ENCODE measurements at places on chromosomes 3 and 15.

GRCh38 chr3:188432802-188433520 is 279.0 kb downstream of the LPP start:
- DNase-seq = no peak

- DNase-seq = no peak
Measured at GRCh38 chr15:51212239-51212638, 117.5 kb upstream of the TNFAIP8L3 start.

DNA sequence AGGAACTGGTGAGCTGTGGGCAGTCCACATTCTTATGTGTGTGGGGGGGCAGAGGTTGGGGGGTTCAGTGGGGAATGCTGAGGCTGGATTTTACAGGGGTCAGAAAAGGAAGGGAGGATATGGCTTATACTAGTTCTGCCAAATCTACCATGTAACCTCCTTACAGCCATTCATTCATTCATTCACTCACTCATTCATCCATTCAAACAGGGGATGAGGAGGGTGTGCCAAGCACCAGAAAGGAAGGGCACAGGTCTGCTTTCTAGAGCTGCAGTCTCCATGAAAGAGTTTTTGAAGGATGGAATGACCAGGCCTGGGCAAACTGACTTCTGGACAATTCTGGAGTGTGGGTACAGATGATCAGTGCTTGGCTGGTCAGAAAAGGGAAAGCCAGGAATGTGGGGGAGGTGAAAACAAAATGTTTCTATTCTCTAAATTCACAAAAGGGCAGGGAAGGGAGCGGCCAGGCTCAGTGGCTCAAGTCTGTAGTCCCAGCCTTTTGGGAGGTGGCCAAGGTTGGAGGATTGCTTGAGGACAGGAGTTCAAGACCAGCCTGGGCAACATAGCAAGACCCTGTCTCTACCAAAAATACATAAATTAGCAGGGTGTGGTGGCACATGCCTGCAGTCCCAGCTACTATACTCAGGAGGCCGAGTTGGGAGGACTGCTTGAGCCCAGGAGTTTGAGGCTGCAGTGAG is 49.2 kb upstream of the C15orf39 start:
- no peak for DNase-seq

- DNase-seq = no peak
Measured at GRCh38 chr3:112634786-112635541, 6.0 kb downstream of the CCDC80 start.

- no peak for DNase-seq
Measured at GRCh38 chr3:55816794-55817576, 329.9 kb upstream of the WNT5A start.

DNA sequence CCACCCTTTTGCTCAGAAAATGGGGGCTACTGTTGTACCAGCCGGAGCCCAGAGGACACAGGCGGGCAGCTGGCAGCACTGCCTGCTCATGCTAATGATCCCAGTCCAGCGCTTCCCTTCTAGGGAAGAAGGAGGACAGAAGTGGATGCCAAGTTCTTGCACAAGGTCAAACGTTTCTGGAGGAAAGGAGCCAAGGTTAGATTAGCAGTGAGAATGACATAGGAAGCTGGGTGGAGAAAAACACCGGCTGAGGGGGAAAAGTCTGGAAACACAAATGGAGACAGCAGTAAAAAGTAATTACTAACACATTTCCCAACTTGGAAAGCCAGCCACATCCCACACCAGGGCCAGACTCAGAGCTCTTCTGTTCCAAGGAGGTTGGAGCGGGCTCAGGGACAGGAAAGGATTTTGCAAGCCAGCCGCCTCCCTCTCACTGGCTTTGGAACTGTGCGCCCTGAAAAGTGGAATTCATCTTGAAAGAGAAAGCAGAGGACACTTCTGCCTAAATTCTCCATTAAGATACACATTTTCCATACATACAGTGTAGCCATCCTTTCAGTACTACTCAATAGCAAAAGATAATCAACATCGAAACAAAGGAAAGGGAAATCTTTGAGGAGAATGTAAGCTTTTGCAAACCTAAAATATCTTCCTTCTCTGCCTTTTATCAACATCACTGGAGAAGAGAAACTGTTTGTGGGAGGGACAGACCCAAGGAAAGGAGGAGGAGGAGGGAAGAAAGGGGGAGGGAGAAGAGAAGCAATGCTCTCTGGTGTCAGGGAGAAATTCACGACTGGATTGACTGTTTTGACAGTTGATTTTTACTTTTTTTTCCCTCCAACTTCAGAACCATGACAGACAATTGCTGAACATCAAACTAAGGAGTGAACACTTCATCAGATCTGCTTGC is 133.6 kb downstream of the CD47 start:
- no peak for DNase-seq

GRCh38 chr15:63370764-63371163 is 10.9 kb downstream of the CA12 start:
- DNase-seq = no peak

GRCh38 chr3:141386611-141387111 is 18.4 kb downstream of the ZBTB38 start:
- no peak for DNase-seq

- no peak for DNase-seq
Measured at GRCh38 chr3:11154953-11155325, 646 bp downstream of the HRH1 start.

DNA sequence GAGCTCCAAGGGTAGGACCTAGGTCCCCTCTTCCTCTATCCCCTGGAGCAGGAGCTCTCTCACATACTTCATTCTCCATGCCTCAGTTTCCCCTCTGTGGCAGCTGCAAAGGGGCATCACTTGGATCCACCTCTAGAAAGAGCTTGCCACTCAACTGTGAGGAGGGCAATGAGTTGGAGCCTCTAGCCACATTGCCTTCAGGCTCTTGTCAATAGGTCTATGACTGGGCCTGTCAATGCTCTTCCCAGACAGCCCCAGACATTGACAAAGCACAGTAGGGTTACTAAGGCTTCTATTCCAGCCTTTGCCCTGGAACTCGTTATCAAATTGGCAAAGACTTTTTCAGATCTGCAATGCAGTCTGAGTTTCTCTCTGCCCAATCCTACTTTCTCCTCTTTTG is 4.4 kb upstream of the VIPR1 start:
- DNase-seq = no peak

DNA sequence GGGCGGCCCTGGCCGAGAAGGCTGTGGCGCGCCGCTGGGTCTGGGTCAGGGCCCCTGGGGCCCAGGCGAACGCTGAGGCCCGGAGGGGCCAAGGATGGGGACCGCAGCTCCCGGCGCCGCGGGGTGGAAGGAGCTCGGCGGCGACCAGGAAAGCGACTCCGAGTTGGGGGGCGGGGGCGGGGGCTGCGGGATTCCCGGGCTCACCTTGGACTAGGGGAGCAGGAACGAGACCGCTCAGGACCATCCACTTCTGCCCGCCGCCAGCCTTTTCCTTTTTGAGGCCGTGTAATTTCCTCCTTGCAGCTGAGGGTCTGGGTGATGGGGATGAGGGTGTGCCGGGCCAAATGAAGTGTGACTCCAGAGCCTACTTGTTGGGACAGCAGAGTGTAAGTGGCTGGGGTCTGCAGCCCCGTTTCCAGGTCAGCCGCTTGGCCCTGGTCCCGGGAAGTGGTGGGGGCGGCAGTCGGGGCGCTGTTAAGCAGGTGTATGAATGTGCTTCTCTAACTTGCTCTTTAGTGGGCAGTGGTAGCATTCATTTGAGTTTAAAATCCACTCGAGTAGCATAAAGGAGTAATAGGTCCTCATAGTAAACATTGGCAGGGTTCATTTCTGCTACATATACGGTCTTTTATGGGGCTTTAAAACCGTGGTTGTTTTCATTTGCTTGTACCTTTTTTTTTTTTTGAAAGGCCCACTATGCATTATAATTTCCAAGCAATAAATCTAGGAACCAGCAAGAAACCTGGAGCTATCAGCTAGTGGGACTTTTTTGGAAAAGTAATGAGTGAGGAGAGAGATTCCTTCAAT is 717 bp downstream of the PXK start:
- peak; percentile 32 for DNase-seq

DNA sequence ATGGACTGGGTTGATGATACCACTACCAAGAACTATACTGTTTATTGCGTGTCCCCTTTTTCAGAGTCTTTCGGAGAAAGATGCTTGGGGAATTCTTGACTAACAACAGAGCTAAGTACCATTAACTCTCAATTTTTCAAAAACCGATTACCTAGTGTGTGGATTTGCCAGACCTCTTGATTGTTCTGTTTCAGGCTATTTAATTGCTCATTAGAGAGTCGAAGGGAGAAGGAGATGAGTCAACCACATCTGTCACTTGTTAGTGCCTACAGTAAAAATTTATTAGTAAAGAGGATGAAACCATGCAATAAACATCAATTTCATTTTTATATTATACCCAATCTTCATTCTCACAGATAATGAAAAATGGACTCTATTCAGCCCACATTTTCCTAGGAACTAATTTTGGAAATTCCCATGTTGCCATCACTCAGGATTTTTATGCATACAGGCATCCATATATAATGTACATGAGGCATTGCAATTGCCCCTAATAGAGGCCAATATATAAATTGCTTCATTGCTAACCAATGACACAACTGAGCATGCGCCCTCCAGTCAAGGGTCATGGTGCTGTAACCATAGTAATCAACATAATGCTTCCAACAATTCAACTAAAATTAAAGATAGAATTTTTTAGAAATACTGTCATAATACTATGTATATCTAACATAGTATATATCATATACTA is 541.7 kb downstream of the TBL1XR1 start:
- no peak for DNase-seq

DNA sequence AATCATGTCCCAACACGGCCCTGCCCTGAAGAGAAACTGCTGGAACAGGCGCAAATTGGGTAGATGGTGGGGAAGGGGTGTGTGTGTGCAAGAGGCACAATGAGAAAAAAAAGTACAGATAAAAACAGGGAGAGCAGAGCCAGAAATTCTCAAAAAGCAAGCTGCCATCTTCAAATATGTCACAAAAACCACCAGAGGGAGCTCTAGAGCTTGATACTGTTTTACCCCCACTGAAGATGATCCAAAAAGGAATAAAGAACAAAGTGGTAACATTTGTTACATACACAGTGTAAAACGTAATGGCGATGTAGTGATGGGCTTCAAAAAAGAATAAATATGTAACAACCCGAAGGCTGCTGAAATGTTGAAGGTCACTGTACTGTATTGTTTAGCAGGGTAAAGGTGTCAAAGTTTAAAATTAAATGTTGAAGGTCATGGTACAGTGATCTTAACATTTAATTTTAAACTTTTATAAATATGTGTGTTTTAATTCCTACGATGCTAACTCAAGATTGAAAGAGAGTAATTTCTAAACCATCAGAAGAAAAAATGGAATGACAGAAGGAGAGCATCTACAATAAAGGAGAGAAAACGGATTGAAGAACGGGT is 6.0 kb downstream of the SNRPA1 start:
- DNase-seq = peak; percentile 81

- no peak for DNase-seq
Measured at GRCh38 chr3:38545550-38545949, 49.4 kb downstream of the EXOG start.

GRCh38 chr3:63966007-63966406 is 53.8 kb upstream of the SCAANT1 start:
- no peak for DNase-seq

- DNase-seq = no peak
Measured at GRCh38 chr3:46092702-46093080, 65.4 kb upstream of the XCR1 start.

DNA sequence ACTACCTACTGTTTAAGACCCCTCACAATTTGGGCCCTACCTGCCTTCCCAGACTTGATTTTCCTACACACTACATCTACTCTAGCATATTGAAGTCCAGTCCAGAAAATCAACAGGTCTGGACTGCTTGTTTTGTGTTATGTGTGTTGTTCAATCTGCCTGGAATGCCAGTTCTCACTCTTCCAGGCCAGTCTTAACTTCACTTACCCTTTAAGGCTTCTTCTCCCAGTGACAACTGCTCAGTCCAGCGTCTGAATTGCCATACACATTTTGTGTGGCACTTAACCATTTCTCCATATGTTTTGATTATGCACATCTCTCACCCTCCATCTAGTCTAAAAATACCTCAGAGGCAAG is 1.1 kb downstream of the TICRR start:
- DNase-seq = no peak

DNA sequence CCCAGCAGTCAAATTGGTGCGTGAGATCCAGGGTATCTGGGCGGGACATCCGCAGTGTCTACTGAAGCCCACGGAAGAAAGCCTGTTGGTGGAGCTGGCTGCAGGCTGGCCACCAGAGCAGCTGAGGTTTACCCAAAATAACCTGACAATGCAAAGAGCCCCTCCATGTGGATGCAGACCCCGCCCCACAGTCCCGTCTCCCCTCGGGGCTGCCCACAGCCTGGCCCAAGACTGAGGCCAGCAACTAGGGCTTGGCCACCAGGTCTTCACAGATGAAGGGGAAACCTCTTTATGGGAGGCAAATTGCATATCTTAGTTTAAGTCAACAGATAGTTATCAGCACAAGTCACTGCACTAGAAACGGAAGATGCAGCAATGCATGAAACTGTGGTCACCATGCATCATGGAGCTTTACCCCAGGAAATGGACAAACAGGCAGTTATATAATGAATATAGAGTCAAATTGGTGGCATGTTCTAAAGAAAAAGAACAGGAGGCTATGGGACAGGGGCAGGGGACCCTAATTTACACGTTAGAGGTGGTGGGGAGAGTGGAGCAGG is 86.3 kb downstream of the ARNT2 start:
- no peak for DNase-seq

GRCh38 chr3:78855190-78855589 is 912.6 kb downstream of the ROBO1 start:
- DNase-seq = no peak

GRCh38 chr3:9730657-9731205 is 804 bp upstream of the BRPF1 start:
- DNase-seq = no peak

DNA sequence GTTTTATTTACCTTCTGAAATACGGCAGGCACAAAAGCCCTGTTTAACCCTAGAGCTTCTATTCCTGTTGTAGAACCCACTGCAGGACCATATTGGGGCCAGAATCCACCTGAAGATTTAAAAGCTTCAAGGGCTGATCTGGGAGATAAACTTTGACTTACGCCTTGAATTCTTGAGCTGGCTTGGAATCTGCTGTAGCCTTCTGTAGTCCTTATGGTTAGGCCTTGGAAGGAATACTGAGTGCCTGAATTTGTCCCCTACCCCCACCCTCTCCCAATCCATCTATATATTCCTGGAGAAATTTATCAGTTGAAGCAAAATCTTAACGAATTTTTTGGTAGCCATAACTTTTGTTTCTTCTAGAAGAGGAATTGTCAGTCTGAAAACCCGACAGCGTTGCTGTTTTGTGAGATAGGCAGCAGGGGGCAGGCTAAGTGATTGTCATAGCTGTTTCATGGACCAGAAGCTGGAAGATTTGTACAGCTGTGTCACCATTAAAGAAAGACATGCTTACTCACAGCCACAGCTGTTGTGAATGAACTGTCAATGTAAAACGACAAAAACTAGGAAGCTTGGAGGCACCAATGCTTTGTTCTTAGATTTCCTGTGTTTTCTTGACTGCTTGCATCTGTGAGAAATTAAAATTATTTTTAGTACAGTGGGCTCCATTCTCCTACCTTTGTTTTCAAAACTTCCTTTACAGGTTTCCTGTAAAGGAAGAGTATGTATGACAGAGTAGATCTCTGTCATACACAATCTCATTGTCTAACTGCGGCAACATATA is 12.8 kb downstream of the LXN start:
- peak; percentile 72 for DNase-seq

Measured in COLO829 (cell line).